Activated T-helper 1 cell treated with anti-CD3 and anti-CD28 coated beads, Interleukin-2, amount 50 U/mL, for 16 hours (primary cell): ENCODE measurements at places on chromosomes 6 and 20.

- DNase-seq, result no peak
Measured at GRCh38 chr6:100468016-100468622, 3.4 kb upstream of the SIM1 start.

DNA sequence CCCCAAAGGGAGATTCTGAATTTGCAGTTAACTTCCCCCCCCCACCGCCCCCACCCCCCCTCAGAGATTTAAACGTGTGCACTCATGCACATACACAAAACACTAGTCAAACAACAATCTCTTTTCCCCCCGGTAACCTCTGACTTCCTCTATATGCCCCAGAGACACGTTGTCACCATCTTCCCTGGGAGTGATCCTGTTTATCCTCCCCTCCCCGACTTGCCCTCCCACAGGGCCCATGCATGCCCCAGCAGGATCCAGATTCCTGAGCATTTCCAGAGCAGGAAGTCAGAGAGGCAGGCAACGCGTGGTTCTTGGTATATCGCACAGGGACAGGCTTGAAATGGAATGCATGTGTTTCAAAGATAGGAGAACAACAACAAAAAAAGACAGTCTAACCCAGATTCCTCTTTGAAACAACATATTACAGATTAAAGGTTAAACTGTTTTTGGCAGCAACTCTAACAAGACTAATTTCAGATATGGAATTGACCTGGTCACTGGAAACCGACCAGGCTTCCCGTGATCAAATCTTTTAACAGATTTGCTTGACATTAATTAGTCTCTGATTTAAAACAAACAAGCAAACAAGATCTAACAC lies 1.3 kb downstream of the BLCAP start:
- no peak for DNase-seq

DNA sequence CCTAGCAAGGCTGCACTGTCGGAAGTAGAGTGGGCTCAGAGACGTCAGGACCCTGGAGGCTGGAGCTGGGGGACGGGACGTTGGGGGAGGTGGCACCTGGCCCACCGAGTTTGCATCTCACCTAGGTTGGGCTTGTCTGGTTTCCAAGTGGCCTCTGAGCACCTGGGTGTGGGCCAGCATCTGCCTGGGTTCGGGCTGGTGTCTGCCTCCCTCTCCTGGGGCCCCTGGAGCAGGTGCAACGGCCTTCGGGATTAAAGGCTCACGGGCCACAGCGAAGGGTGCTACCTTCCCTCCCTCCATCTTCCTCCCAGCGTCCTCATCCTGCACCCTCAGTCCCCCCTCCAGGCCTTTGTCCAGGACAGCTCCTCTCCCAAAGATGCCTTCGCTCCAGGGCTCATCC lies 6.0 kb downstream of the HRH3 start:
- DNase-seq, result no peak

DNA sequence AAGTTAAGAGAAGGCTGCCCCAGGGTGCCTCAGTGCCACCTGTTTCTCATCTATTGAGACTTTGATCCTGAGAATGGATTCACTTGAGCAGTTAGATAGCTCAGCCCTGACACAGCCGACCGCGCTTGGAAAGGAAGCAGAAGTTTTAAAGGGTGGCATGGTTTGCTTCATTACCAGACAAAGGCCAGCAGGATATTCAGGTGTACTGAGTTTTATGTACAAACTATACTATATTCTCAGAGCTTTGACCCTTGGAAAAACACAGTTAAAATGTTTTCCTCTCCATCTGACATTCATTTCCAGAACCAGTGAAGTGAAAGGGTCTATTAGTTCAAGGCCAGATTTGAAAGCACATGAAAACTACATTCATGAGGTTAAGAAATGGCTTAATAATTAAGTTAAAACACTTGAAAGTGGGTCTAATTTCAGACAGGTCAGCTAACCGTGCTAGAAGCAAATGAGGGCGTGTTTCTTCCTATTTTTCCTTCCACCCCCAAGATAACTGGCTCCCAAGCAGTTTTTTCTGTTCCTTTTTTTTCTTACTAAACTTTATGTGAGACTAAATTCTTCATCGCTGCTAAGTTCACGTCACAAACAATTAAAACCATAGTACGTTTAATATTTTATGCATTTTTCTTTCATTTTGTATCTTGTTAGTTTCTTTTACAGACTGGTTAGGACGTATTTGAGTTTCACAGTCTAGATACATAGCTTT lies 385.3 kb upstream of the SOX4 start:
- no peak for DNase-seq

- DNase-seq, result no peak
Measured at GRCh38 chr20:53335555-53335954, 258.1 kb downstream of the ZNF217 start.

GRCh38 chr20:62742979-62743776 lies 34.5 kb downstream of the NTSR1 start:
- DNase-seq, result no peak

GRCh38 chr6:30554404-30554803 lies 1.9 kb downstream of the GNL1 start:
- DNase-seq, result no peak

DNA sequence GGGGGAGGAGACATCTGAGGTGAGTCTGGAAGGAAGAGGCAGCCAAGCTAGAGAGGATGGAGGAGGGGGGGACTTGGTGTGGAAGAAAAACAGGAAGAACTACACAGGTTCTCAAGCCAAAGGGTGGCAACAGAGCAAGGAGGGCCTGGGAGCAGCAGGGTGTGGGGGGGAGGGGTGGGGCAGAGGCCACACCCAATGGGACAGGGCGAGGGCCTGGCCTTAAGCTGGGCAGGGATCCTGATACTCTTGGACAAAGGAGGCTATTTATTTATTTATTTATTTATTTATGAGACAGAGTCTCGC lies 359.0 kb downstream of the ZFAND3 start:
- DNase-seq, result no peak

- no peak for DNase-seq
Measured at GRCh38 chr6:49855221-49855620, 11.1 kb downstream of the CRISP1 start.

DNA sequence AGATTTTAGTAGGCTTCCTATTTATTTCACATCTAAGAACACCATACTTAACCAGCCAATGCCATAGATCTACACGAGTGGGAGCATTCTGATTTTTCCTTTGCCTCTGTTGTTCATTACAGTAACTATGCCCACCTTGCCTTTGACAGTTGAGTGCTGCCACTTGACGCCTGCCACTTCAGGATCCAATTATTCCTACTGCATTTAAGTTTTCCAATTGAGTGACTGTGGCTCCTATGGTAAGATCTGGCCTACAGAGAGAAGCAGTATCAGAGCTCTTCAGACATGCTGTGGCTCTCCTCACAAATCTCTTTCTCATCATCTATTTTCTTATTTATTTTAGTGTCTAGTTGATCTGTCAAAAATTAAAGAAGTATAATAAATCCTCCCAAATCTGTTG lies 403.0 kb upstream of the SPTLC3 start:
- no peak for DNase-seq

DNA sequence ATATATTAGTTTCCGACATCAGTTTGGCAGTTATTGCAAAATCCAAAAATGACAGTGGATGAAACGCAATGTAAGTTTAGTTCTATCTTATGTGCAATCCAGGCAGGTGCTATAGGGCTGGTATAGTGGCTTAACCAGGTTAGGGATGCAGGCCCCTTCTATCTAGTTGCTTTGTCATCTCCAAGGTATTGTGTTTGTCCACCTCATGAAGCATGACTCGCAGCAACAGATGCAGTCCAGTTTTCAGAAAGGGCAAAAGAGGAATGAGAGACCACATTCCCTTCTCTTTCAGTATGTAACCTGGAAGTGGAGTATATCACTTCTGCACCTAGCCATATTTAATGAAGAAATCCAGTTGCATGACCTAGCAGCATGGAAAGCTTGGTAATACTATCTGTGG lies 59.7 kb downstream of the PKIB start:
- no peak for DNase-seq

DNA sequence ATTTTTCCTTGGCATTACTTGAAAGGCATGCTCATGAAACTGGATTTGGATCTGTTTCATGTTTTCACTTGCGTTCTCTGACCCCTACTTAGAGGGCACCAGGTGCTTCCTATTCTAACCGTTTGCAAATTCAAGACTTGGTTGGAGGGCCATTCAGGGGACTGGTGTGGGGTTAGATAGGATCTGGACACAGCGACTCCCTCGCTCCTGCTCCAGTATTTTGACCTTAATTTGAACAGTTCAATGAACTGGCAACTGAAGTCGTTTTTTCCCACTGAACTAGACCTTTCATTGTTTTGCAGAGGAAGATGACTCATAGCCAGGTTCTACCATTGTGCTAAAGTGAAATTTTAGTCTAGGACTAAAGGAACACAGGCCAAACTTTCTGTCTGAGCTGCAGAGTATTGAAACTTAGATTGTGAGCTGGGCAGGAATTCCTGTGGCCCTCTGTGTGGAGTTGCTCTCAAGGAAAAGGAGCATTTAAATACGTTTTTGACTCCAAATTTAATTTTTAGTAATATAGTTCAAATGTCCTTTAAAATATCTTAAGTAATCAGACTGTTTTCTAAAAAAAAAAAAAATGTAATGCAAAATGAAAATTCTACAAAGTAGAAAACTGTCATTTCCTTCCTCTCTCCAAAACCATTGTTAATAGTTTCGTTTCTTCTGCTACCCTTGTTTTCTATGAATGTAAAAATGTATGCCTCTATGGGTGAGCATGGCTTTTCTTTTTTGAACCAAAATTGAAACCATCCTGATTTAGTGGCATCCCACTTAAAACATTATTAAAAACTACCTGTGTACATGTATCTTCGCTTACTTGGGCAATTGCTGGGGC lies 64.8 kb downstream of the UTRN start:
- DNase-seq, result no peak

GRCh38 chr20:7829776-7830175 lies 110.5 kb downstream of the HAO1 start:
- DNase-seq, result no peak

DNA sequence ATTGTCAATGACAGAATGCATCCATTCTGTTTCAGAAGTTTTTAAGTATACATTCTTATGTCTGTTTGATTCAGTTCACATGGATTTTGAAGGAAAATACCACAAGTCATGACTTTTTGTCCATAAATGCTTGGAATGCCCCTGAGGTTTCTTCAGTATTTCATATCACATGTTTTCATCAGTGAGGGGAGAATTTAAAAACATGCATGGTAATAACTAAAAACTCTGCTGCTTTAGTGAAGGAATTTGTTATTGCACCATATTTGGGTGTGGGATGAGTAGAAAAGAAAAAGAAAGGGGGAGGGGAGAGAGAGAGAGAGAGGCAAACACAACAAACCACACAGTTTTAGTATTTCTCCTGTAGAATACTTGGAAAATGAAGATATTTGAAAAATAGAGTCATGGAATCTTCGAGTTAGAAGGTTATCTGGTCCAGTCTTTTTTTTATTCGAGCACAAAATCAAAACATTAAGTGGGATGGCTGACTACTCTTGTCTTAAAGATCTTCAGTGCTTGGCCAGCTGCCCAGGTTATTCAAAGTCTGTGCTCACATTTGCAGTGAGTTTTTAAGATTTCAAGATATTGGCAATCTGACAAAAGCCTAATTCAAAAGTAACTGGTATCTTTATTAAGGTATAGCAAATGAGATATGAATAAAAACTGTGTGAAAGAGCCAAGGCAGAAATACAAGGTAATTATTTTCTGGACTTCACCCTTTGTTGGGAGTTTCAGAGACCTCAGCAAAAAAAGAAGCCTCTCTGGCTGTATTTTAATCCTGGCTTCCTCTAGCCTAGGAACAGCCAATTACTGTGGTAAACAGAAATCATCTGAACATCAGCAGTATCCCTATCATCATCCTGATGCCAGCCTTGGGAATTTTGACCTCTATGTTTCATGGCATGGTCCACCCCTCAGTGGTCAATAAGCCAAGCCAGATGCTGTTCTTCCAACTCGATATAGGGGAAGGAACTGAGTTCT lies 687.9 kb upstream of the CITED2 start:
- DNase-seq, result no peak

- no peak for DNase-seq
Measured at GRCh38 chr6:36099869-36100483, 30.3 kb upstream of the MAPK13 start.

DNA sequence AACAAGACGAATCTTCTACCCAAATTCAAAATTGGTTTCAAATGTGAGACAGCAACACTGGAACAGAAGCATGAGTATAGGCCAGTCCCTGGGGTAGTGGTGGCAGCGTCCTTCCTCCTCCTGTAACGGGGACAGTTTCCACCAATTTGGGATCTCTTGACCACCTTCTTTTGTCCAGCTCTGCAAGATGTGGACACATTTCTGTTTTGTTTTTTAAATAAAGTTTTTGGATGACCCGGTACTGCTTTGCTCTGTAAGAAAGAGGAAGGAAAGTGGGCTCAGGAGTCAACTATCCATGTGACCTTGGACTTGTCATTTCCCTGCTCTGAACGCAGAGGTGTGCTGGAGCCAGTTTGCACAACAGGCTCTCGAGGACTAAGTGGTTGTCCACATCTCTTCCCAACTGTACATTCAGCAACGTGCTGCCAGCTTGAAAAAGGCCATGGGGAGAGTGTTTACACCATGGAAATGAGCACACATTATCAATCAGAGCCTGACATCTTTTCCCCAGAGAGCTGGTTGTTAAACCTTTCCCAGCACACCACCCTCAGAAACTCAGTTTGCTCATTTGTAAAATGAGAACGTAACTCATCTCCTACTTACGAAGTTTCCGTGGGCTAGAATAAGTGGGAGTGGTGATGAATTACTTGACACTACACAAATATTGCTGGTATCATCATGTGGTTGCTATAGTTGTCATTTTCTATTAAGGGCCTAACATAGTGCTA lies 66.5 kb downstream of the ADTRP start:
- DNase-seq, result no peak

GRCh38 chr6:11248974-11249761 lies 16.7 kb upstream of the NEDD9 start:
- DNase-seq, result no peak

- no peak for DNase-seq
Measured at GRCh38 chr20:10857352-10858070, 183.7 kb upstream of the JAG1 start.

GRCh38 chr20:46174469-46175126 lies 56.5 kb downstream of the CD40 start:
- peak; percentile 53 for DNase-seq

DNA sequence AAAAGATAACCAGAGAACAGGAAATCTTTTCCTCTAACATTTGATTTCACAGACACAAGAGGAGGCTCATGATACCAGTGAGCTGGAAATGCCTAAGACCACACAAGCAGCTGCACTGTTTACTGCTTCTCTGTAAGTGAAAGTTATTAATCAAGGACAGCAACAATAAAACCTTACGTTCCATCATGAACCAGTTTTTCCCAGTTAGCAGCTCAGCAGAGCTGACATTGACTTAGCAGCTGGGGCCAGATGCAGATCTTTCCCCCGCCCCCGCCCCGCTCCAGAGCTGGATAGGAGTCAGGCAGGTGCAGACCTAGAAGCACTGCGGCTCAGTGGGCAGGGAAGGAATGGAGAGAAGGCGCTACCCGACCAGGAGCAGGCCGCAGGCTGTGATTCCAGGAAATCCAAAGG lies 275.2 kb downstream of the GMDS start:
- DNase-seq, result no peak

GRCh38 chr6:96652552-96652951 lies 89.6 kb downstream of the FHL5 start:
- no peak for DNase-seq

- no peak for DNase-seq
Measured at GRCh38 chr20:20710443-20711315, 1.8 kb downstream of the RALGAPA2 start.

- DNase-seq, result no peak
Measured at GRCh38 chr20:49821870-49822331, 9.3 kb downstream of the SLC9A8 start.
